MCF 10A (cell line): ENCODE measurements at places on chromosomes 4 and X. TPM values are rescaled to one million over a fixed set of nuclear protein-coding genes. Genes with fewer than 3 reads are reported as not detected.

The GPC4 gene
- total RNA-seq = 1.4 and 1.9 TPM in 2 replicates

The EDNRA gene
- not detected in 2 replicates for total RNA-seq

The NDP gene
- not detected in 2 replicates for total RNA-seq

The GPR50 gene
- not detected in 2 replicates for total RNA-seq

The SGMS2 gene
- total RNA-seq = 77.8 and 85.3 TPM in 2 replicates

The OCRL gene
- 25.3 and 26.8 TPM in 2 replicates for total RNA-seq

- no peak for DNase-seq
These were observed 88.9 kb upstream of the CITED1 start for GRCh38 chrX:72394518-72395170.

- no peak for DNase-seq
These were observed 53.1 kb upstream of the PLAC1 start for GRCh38 chrX:134711135-134711921.

DNA sequence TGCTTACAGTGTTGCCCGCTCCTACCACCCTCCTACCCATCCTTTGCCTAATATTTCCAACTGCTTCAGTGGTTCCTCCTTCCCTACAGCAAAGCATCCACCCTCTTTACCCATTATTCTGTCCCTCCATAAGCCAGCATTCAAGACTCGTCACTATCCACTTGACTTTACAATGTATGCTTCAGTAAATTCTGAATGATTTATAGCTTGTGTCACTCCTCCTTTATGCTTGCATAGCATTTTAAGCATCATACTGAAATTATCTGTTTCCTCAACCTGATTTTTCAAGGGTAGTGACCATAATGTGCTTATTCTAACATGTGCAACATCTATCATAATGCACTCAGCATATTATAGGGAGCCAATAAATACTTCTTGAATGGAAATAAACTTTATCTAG, 365.5 kb downstream of the RAB28 start:
- DNase-seq = no peak

DNA sequence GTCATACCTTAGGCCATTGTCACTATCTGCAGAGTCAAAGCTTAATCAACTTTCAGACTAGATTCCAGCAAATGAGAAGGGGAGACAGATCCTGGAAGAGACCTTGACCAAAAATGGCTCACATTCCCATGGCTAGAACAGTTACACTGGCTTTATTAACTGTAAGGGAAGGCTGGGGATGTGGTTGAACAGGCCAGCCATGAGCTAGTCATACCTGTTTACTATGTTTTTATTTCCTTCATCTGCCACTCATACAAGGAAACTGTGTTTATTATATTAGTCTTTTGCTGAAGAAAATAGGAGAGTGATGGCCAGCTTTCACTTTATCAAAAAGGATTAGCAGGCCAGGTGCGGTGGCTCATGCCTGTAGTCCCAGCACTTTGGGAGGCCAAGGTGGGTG, 319.7 kb downstream of the RAPGEF2 start:
- DNase-seq = no peak

GRCh38 chrX:148672517-148672916, 172.1 kb downstream of the AFF2 start:
- DNase-seq = no peak

GRCh38 chr4:87209696-87210095, 10.7 kb downstream of the KLHL8 start:
- peak; percentile 63 for DNase-seq

- peak; percentile 17 for DNase-seq
These were observed 135.6 kb downstream of the MID1 start for GRCh38 chrX:10484683-10485247.

GRCh38 chr4:27643101-27643500, 782.5 kb downstream of the STIM2 start:
- DNase-seq = no peak

DNA sequence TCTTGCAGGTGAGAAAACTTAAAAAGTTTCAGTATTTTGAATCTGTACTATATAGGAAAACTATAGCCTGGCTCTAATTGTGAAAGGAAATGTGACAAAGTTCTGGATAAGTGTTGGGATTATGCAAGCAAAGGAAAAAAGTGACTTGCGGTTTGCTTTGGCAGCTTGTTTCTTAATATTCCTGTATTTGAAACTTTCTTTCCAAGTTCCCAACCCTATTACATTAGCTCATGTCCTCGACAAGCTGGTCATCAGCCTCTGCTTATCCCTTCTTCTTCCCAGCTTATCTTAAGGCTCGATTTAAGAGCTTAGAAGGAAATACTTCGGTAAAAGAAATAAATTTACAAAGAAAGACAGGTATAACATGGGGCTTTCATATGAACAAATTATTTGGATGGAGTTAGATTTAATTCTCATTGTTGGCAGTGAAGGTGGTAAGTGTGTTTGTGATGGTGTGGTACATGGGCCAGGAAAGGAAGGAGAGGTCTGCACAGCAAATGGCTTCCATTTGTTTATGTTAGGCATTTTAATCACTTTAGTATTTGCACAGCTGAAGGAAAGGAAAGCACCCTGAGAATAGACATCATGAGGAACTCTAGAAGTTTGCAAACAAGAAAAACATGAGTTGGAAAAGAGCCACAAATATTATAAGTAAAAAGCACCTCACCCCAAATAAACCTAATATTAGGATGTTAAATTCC, 5.1 kb upstream of the MYOZ2 start:
- DNase-seq = no peak

- DNase-seq = no peak
These were observed 23.3 kb upstream of the FRAS1 start for GRCh38 chr4:78033861-78034260.

- no peak for DNase-seq
These were observed 355.0 kb upstream of the EMCN start for GRCh38 chr4:100872811-100873210.

DNA sequence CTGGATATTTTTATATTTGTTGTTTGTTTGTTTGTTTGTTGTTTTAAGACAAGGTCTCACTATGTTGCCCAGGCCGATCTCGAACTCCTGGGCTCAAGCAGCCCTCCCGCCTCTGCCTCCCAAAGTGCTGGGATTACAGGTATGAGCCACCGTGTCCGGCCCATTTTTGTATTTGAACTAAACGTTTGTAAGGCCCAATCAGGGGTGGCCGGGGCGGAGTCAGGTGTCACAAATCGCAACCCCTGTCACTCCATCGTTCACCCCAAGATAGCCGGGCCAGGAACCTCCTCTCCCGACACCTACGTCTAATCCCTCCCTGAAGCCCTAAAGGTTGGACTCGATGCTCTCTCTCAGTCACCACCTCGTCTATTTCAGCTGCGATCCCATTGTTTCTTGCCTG, 722 bp upstream of the EFHC2 start:
- no peak for DNase-seq

DNA sequence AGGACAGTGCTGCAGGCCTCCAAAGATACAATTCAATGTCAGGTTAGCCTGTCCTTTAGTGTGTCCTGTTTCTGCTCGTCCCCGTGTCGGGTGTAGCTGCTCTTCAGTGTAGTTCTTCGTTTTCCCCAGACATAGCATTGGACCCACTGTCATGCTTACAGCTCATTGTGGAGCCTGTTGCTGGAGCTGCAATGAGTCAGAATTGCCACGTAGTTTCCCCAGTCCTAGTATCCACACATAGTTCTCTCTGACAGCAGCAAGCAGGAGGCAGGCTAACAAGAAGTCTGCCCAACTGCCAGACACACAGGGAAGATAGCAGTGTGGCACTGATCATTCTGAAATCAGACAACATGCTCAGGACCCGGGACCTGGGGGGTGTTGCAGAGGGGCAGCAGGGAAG, 49.2 kb downstream of the MOSPD2 start:
- peak; percentile 6 for DNase-seq

DNA sequence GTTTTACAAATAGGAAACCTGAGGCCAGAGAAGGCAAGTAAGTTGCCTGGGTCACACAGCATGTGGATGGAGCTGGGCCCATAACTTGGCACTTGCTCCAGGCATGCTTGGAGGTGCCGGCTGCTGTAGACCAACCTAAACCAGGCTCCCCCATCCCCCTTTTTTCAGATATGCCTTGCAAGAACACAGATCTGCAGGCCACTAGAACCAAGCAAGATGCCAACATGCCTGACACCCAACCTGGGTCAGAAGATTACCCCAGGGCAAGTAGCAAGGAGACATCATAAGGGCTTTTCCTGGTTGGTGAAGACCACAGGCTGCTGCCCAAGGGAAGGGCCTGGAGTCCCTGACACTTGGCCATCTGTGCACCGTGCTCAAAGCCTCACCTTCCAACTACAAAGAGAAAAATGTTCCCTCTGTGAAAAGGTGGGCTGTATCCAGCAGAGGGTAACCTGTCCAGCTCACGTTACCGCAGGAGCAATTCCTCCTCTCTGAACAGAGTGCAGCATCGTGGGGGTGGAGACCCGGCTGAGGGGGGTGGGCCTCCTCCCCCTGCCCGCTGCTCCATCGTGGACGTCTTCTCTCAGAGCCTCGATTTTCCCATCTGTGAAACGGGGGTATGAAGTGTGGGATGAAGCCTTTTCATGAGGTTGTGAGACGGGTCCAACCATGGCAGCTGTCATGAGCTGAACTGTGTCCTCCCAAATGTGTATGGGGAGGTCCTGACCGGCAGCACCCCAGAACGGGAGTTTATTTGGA, 23.0 kb downstream of the HMX1 start:
- DNase-seq = no peak

- DNase-seq = no peak
These were observed 414.4 kb downstream of the AFF2 start for GRCh38 chrX:148914783-148915182.
